ENCODE measurements at places on chromosomes 1 and 21.

GRCh38 chr1:225825607-225826007 lies 15.7 kb downstream of the EPHX1 start:
- DNase-seq: no peak

GRCh38 chr1:56898879-56899278 lies 44.3 kb downstream of the C8A start:
- no peak for DNase-seq

DNA sequence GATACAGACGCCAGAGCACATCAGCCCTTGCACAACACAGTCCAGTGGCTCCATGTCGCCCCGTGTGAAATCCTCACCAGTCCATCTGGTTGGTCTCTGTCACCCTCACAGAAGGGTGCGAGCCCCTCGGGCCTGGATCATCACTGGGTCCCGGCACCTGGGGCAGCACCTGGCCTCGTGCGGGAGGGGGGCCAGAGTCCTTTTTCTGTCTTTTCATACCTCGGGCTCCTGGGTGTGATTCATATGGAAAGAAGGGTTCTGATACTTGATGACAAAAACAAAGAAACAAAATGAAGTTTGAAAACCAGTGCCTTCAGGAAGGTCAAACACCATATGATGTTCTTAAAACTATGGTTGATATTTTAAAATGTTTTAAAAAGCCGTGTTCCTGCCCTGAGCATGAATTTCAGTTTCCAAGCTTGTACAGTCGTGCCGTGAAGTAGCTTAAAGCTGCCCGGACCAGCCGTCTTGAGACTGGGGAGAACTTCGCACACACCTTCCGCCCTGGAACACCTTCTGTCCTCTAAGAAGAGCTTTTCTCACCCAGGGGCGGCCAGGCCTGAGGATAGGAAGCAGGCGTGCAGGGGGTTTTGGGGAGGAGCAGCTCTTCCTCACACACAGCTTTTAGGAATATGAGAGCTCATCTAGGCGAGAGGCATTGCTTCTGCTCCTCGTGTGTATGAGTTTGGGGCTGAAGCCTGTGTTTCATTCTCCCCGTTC lies 35.2 kb downstream of the SLC37A1 start:
- no peak for DNase-seq

DNA sequence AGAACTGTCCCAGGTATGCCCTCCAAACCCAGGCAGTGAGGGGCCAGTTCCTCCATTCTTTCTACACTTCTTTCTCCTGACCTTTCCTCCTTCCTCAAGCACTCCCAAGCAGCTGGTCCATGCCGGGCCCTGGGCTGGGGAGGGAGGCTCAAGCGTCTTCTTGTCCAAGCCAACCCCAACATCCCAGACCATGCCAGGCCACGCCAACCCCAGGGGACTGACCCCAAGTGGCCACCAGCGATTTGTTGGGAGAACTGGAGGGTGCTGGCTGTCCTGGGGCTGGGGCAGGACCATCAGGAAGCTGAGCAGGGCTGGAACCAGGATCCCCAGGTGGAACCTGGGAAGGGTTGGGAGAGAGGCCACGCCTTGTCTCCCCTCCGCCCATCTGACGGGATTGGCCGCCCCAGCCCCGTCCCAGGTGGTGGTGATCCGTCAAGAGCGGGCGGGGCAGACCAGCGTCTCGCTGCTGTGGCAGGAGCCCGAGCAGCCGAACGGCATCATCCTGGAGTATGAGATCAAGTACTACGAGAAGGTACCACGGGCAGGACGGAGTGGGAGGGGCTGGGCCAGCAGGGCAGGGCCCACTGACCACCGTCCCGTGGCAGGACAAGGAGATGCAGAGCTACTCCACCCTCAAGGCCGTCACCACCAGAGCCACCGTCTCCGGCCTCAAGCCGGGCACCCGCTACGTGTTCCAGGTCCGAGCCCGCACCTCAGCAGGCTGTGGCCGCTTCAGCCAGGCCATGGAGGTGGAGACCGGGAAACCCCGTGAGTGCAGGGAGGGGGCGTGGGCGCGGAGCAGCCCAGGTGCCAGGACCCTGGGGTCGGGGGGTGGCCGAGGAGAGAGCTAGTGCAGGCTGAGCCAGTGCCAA lies 29.9 kb downstream of the EPHA8 start:
- no peak for DNase-seq
